ENCODE measurements at places on chromosomes 2 and 18.

- DNase-seq = no peak
Observed at GRCh38 chr2:101516823-101517690, 42.1 kb upstream of the RFX8 start.

- DNase-seq = no peak
Observed at GRCh38 chr2:224689539-224689938, 26.6 kb downstream of the CCDC195 start.

GRCh38 chr2:41294331-41294730 is 753.5 kb upstream of the PKDCC start:
- DNase-seq = no peak

GRCh38 chr2:16303761-16304160 is 361.9 kb downstream of the CYRIA start:
- DNase-seq = no peak

GRCh38 chr18:10926621-10927161 is 222.7 kb downstream of the PIEZO2 start:
- DNase-seq = no peak

DNA sequence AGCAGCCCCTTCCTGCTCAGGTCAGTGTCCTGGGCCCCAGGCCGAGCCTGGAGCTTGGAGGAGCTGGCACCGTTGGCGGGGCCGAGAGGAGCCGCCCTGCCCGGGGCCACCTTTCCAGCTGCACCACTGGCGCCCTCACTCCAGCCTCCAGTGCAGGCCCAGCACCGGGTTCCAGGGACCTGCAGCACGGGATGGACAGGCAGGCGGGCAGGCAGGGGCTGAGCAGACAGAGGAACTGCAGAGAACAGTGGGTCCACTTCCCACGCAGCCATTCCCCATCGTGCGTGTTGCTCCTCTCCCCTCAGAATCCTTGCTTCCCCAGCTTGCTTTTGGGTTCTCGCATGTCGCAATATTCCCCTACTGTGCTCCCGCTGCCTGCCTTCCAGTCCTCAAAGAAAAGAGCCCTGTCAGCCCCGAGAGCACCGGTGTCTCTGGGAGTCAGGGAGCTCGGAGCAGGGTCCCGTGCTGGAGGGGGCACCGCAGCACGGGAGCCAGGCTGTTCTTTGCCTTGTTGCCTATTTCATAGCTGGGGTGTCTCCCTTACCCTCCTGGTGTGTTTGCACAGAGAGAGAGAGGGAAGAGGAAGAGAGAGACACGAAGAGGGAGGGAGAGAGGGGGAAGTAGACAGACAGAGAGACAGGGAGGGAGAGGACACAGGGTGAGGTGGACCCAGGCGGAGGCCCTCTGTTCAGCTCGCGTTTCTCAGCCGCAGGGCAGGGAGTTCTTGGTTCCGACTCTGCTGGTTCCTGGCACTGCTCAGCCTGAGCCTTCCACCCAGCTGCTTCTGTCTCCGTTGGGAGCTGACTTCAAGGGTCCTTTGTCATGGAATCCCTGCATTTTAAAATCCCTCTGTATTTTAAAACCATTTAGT is 126.0 kb downstream of the MBP start:
- DNase-seq = no peak

- no peak for DNase-seq
Observed at GRCh38 chr2:187527262-187527661, 27.0 kb downstream of the TFPI start.

- no peak for DNase-seq
Observed at GRCh38 chr2:65922794-65923193, 490.4 kb upstream of the SPRED2 start.

GRCh38 chr2:216082805-216083204 is 1.1 kb downstream of the TMEM169 start:
- no peak for DNase-seq

DNA sequence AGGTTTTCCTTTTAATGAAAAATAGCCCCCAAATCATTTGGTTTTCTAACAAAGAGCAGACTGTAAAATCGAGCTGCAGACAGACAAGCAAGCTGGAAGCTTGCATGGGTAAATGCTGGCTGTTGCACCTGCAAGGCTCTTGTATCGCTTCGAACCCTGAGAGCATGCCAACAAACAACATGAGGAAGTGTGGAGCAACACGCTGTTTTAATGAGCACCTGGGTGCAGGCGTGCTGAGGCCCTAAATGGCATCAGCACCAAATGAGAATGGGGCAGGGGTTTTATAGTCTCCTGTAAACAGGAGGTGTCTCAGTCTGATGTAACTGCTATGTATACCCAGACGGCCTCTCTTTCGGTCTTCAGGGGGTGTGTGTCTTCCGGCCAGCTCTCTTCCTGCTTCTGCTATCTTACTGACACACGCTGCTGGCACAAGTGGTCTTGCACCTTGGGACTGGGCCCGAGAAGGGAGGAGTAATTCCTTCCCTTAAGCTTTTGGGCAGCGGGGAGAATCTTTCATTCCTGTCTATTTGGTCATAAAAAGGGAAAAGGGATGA is 31.9 kb upstream of the CDH2 start:
- no peak for DNase-seq

- DNase-seq = no peak
Observed at GRCh38 chr2:152106464-152106863, 7.6 kb upstream of the CACNB4 start.

GRCh38 chr2:38578832-38579231 is 23.9 kb downstream of the HNRNPLL start:
- DNase-seq = no peak

- no peak for DNase-seq
Observed at GRCh38 chr2:203786549-203787351, 80.3 kb downstream of the CD28 start.

DNA sequence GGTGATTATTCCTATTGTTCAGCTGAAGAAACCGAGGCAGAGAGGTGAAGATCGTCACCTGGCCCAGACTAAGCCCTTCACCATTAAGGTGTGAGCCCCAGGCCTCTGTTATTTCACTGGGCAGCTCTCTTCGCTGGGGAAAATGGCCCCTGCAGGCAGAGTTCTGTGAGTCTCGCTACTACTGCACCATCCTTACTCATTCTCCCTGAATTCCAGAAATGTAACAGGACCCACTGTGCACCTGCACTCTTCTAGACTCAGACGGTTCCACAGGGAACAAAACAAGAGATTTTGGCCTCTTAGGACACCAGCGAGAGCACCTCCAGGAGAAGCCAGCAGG is 147.7 kb upstream of the GLI2 start:
- no peak for DNase-seq

- no peak for DNase-seq
Observed at GRCh38 chr18:76932026-76932819, 109.9 kb downstream of the ZNF236 start.

DNA sequence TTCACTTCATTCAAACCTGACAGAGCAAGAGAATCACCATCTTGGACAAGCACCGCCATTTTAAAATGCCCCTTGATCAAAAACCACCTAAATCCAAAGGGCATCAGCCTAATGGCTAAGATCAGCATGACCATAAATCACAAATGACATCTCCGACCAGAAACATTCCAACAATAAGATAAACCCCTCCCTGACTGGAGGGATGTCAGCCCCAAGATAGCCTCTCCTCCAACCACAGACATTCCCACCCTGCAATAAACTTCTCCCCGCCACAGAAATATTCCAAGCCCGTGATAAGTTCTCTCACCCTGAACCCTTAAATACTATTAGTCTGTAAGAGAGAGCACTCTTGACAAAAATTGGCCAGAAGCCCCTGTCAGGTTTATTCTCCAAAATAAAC is 21.6 kb upstream of the LYPD1 start:
- no peak for DNase-seq

- no peak for DNase-seq
Observed at GRCh38 chr2:71102981-71103681, 26.9 kb downstream of the MCEE start.

GRCh38 chr2:172539767-172540166 is 16.1 kb upstream of the PDK1 start:
- no peak for DNase-seq

GRCh38 chr2:236499691-236500578 is 69.7 kb upstream of the ACKR3 start:
- no peak for DNase-seq

- DNase-seq = no peak
Observed at GRCh38 chr2:191635333-191636234, 42.4 kb upstream of the NABP1 start.

DNA sequence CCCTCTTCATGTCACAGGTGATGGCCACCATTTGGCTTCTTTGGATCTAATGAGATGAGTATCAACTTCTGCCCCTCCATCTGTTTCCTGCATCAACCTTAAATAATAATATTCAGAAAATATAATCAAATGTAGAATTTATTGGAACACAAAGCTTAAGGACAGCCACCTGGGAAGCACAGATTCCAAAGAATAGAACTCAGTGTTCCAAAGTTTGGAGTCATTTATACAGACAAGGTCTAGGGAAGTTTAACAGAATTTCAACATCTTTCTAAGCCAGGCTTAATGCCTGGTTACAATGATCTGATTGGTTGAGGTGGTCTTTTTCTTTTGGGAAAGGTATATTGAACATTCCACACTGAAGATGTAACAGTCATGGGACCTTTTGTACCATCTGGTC is 218.0 kb upstream of the PIEZO2 start:
- DNase-seq = no peak

GRCh38 chr2:196293751-196294515 is 122.6 kb upstream of the STK17B start:
- no peak for DNase-seq

DNA sequence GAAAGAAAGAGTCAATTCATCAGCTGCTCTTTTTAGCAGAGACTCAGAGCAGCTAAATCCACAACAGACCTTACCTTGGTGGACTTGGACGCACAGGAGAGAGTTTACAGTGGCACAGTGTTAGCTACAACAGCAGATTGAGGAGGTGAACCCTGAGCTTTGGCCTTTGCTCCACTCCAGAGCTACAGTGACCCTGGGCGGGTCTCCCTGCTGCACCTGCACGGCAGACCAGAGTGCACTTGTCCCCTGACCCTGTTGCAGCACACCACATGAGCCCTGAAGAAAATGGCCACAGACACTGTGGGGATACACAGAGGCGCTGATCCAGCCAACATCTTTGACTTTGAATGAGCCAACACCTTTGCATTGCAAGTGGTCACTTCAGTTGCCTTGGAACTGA is 11.0 kb downstream of the SLC19A3 start:
- no peak for DNase-seq

DNA sequence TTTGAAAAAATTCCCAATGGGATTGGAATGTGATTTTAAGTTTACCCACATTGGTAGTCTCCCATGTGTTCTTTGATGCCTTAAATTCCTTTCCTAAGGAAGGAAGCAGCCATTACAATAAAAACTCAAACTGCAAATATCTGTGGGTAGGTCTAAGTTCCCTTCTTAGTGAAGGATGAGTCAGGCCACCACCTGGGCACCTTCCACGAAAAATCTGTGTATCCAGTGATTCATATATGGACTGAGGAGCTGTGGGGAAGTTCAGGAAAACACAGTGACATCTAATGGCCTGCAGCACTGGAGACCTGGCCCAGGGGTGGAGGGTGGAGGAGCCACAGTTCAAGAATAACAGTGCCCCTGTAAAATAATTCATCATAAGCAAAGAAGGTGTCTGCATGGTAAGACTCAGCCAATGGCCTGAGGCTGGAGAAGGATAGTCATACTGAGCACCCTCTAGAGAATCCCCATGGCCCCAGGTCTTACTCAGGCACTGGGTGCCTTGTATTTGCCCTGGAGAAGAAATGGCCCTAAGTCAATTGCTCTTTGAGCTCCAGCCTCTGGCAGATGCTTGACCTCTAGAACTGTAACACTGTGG is 248.6 kb downstream of the SP3 start:
- no peak for DNase-seq

DNA sequence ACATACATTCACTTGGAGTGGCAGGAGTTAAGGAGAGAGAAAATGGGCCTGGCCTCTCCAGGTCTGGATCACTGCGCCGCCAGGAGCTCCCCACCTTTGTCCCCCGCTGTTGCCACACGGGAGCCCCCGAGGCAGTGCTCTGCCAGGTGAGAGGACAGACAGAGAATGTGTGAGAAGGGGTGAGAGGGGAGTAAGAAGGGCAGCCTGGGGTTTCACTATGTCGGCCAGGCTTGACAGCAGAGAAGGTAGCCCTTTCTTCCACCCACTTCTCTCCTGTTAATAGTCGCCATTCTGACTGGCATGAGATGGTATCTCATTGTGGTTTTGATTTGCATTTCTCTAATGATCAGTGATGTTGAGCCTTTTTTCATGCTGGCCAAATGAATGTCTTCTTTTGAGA is 26.2 kb upstream of the ARHGEF4 start:
- no peak for DNase-seq

- DNase-seq = peak; percentile 10
Observed at GRCh38 chr18:57437766-57438671, 2.8 kb downstream of the ONECUT2 start.

- DNase-seq = no peak
Observed at GRCh38 chr2:226383461-226383860, 416.2 kb downstream of the IRS1 start.

DNA sequence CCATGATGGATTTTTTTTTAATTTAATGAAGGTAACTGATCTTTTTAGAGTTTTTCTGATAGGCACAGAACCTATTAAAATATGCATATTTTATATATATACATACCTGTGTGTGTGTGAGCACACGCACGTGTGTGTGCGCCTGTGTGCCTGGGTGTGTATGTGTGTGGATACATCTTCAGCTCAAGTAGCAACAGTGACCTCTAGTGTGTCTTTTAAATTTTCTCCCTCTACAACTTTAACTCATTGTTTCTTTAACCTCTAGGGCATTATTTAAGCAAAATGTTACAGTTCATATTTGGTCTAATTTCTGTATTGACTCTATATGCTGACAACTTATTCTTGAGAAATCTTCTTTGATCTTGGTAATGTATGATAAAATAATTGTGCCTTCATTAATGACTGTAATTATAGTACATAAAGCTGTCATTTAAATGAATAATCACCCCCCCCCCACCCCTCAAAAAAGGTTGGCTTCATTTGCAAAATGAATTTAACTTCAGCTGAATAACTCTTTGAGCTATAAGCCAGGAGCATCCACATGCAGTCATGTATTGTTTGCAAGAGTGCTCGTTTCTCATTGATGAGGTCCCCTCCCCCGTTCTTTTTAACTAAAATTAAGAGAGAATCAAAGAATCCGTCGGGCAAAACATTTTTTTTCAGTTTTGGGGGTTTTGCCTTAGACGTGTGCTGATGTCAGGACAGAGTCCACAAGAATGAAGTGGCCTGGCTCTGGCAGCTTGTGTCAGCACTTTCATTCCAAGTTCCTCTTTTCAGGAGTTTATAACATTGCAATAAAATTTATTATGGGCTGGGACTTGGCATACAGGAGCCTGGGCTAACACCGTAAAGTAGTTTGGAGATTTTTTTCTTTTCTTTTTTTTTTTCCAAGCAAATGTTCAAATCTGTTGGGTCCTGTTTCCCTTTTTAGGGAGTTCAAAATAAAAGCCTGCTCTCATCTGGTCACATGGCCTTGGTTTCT is 80.0 kb downstream of the ETAA1 start:
- no peak for DNase-seq

- no peak for DNase-seq
Observed at GRCh38 chr2:216774180-216774579, 78.8 kb upstream of the IGFBP5 start.

DNA sequence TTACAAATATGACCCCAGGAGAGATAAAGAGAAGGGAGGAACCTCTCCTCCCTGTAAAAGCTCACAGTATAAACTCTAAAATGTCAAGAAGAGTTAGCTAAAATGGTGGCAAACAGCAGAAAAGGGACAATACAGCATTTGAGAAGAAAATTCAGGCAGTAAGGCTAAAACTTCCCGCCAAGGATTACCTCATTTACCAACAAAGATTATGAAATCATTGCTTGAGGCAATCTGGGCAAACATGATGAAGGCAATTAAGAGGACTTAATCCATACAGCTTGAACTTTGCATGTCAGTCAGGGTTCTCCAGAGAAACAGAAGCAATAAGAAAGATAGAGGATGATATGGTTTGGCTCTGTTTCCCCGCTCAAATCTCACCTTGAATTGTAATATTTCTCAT is 81.4 kb downstream of the CMPK2 start:
- DNase-seq = no peak

Measured in stimulated activated CD8-positive, alpha-beta memory T cell treated with anti-CD3 and anti-CD28 coated beads, Interleukin-15, amount 100 ng/mL, for 4 hours (primary cell).